ENCODE measurements at places on chromosomes 3 and 15.

DNA sequence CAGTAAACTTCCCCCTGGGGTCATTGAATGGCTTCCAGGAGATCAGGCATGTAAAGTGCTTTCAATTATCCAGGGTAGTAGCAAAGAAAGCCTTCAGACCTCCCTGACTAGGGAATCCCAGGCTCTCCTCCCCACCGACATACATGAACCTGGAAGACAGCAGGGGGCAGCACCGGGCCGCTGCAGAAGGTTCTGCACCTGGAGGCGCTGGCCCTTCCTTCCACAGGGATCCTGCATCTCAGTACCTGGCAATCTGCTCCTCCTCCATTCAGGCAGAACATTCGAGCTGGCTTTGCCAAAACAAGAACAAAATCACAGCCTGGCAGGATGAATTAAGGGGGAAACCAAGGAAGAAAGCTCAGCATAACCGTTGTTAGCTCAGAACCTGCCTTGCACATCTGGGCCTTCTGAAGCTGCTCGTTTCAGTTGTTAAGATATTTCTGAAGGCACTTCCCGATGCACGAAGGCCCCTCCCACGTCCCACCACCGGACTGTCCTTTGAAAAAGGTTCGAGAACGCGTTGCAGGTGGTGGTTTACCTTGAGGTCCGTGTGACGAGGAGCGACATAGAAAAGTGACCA is 237.7 kb downstream of the SLCO3A1 start:
- DNase-seq, result peak; percentile 34

- no peak for DNase-seq
These were observed 279.8 kb downstream of the ROBO2 start for GRCh38 chr3:77319711-77320110.

- DNase-seq, result no peak
These were observed 234.6 kb downstream of the ADAMTS17 start for GRCh38 chr15:100107151-100107550.

DNA sequence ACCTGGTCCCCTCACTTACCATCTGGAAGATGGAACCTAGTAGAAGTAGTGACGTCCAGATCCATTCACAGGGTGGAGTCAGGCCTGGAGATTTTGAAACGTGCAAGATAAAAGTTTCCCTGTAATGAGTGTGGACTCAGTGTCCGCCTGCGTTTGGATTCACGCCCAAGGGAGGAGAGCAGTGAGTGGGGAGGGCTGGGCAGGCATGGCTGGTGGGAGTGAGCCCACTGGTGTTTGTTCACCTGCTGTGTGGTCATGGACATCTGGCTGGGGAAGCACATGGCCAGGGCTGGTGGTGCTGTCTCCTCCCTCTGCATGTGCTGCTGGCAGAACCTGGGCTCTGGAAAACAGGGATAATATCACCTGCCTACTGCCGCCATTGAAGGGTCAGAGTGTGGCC is 37.0 kb downstream of the RLBP1 start:
- no peak for DNase-seq

GRCh38 chr3:47852604-47853602 is 50.0 kb downstream of the DHX30 start:
- no peak for DNase-seq

- no peak for DNase-seq
These were observed 17.4 kb upstream of the MFGE8 start for GRCh38 chr15:88930579-88930978.

- DNase-seq, result no peak
These were observed 276.5 kb upstream of the KCNMB2 start for GRCh38 chr3:178259703-178260102.

- DNase-seq, result no peak
These were observed 27.5 kb downstream of the BHLHE40 start for GRCh38 chr3:5006755-5007202.

DNA sequence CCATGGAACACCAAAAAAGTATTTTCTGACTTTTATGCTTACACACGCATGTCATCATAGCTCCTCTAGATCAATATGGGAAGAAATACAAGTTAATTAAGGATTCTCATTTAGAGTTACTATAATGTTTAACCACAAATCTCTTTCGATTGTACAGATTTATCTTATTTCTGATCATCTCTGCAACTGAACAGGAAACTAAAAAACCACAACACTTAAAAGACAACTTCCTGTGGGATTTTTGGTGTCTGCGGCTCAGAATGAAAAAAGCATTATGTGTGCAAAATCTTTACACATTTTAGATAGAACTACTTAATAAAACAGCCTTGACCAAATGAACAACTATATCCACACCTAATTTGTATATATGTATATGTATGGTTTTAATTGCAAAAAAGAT is 3.0 kb upstream of the TJP1 start:
- DNase-seq, result no peak

- DNase-seq, result no peak
These were observed 15.1 kb downstream of the TLNRD1 start for GRCh38 chr15:81015621-81016488.

DNA sequence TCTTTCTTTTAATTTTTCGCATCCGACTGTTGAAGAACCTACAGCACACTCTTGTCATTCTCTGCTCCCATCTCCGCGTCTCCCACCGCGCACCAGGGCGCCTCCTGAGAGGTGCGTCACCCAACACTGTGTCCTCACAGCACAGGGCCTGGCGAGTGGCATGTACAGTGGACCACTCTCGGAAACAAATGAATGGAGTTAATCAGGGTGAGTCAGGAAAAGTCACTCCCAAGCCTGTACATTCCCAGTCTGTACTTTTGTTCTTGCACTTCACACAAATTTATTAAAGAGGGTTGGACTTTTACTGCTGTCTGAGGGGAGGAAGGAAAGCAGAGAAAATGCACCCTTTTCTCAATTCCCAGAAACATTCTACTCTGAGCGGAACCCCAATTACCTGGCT is 625 bp downstream of the COL6A6 start:
- no peak for DNase-seq

GRCh38 chr3:133161656-133162055 is 123.5 kb downstream of the TMEM108 start:
- DNase-seq, result peak; percentile 90

DNA sequence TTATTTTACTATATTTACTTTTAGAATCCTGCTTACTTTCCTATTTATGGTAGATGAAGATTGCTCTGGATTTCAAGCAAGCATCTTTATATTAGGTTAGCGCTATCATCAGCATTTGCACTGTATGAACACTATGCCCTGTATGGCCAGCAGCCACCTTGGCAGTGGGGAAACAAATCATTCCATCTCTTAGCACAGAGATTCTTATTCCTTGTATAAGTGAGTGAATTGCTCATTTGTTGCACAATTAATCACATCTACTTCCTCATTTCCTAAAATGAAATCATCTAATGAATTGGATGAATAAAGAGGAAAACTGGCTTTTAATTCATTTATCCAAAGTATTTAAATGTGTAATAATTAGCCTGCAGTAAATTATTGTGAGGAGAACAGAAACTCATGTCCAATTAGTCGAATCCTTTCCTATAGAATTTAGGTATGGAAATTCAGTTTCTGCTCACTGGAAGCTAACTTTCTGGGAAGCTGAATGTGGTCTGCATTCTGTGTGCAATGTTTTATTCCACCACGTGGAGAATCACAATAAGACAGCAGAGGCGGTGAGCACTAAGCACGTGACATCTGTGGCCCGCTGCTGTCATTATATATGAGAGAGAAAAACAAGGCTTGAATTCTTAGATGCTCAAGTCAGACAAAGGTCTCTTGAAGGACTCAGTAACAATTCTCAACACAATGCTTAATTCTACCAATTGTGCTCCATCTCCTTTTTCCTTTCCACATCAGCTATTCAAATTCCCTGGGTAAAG is 93.4 kb downstream of the PEX5L start:
- DNase-seq, result no peak

- DNase-seq, result no peak
These were observed 97.6 kb upstream of the VGLL3 start for GRCh38 chr3:87088430-87088992.

GRCh38 chr3:141227752-141228151 is 3.9 kb upstream of the PXYLP1 start:
- no peak for DNase-seq

DNA sequence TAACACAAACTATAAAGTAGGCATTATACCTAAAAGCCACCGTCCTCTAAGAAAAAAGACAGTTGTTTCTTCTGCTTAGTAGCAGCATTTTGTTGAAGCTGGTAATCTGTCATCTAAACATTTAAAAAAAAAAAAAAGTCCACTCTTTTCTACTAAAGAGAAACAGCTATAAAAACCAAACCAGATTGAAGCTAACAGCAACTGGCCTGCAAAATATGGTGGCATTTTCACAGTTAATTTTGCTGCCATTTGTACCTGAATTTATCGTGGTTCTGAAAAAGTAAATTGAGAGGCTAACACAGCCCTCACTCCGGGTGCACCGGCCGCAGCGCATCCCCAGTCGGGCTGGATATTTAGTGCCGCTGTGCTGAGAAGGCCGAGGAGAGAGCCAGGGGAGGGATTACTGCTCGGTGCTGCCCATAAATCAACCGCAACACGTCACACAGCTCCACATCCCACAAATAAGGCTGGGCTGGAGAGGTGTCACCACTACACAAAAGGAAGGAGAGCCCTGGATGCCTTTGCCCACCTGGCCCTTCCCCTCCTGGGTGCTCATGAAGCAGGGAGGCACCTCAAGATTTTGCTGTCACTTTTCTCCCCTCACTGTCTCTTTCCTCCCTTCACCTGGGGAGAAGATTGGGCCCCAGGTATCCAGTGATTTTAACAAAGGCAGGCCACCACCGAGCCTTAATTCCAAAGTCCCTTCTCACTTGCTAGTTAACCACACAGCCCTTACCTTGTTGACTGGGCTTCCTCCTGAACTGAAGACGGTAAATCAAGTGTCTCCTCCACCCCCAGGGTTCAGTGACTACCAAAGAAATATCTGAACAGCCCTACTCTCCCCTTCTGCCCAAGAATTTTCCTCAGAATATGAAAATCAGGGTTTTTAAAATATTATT is 44.4 kb downstream of the MECOM start:
- DNase-seq, result no peak

GRCh38 chr3:137820366-137820765 is 56.3 kb downstream of the SOX14 start:
- DNase-seq, result no peak

DNA sequence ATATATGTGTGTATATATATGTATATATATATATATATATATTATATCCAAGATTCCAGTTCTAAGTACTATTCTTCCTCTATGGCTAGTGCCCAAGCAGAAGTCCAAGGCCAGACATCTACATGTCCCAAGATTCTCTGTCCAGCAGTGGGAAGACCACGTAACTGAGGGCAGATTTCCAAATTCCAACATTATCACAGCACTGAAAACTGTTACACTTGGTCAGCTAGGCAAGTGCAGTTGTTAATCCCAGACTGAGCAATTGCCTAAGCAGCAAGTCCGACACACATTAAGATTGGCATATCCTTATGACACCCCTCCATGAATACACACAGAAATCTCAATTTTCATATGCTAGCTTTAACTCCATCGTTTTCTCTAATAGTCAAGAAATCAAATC is 1148.5 kb downstream of the IGSF11 start:
- no peak for DNase-seq

DNA sequence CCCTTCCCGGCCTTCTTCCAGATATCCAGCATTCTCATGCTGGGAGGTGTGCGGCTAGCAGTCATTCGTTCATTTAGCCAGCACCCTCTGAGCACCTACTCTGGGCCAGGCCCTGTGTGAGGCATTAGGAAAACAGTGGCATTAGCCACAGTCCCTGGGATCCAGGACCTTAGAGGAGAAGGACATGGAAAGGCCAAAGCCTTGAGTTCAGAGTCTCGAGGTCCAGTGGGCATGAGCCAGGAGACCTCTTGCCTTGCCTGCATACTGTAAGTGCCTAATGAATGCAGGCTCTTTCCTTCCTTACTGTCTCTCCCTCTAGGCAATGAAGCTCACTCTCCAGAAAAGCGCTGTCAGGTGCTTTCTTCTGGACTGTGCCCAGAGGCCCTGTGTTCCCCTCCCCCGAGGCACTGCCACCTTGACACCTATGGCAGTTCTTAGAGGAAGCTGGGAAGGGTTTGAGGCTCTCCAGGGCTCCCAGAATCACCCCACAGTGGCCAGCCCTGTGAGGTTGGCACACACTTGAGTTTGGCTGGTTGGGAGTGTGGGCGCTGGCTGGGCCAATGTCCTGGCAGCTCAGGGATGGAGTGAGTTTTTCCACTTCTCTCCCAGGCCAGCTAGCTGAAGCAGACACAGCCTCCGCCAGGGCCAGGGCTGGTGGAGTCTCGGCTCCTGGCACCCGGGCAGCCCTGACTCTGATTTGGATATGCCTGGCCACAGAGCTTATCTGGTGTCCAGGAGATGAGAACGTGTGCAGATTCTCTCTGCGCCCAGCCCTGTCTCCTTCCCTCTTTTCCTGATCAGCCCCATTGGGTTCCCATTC is 5.4 kb downstream of the CORO2B start:
- DNase-seq, result no peak

DNA sequence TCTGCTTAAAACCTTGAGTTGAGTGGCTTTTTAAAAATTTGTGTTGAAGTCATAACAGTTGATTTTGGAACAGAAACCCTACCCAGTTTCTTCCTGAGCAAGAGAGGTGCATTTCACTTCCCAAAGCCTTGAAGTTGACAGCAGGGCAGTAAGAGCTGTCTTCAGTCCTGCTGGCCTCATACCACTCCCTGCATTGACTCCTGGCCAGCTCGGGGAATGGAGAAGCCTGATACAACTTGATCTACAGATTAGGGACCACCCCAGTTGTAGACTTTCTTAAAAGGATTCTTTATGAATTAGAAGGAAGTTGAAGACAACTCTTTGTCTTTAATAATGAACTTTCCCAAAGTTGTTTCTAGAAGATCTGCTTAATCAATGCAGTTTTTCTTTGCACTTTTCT is 90.6 kb upstream of the FLNB start:
- DNase-seq, result no peak

DNA sequence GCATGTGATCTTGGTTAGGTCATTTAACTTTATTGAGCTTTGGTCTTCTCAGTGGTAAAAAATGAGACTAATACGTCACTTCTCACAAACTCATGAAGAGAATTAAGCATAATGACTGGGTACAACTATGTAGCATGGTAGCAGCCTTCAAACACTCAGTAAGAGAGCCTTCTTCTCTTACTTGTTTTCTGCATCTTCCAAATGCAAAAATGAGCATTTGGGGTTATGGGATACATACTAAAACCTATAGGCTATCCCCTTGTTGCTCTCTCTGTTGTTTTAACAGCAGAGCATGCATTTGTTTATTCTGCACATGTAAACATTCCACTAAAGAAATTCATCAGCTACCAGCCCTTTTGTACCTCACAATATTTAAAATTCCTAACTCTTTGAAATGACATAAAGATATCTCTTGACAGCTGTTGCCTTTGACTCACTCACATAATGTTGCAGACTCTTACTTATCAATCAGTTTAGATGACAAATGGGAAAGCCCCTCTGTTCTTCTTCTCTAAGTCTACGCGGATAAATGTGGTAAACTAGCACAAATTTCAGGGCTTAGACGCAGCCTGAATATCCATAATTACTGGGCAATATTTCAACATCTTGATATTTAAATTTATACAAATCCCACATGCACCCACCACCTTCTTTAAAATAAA is 327.3 kb upstream of the SATB1 start:
- DNase-seq, result no peak

- no peak for DNase-seq
These were observed 123.6 kb downstream of the RPL22L1 start for GRCh38 chr3:170746175-170746942.

GRCh38 chr15:82882273-82882928 is 70.1 kb downstream of the HOMER2 start:
- no peak for DNase-seq
